ENCODE measurements at places on chromosomes 6 and 20. TPM values are rescaled to one million over a fixed set of nuclear protein-coding genes. Genes with fewer than 3 reads are reported as not detected.

DNA sequence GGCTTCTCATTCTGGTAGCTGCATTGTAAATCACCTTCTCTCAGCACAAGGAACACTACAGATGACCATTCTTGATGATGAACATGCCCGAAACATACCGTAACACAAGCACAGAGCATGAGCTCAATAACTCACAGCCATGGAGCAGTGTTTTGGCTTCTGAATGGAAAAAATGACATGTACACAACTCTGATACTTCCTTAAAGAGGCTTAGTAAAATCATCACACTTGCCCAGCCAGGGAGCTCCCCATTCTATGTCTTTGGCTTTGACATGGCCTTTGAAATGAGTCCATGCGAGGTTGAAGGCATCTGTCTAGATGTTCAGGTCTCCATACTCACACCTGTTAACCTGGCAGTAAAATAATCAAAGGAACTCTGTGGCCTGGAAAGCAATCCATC, 87.6 kb downstream of the MYB start:
- no peak for DNase-seq

- DNase-seq: peak; percentile 75
These were observed 831 bp downstream of the PMEPA1 start for GRCh38 chr20:57708694-57709673.

DNA sequence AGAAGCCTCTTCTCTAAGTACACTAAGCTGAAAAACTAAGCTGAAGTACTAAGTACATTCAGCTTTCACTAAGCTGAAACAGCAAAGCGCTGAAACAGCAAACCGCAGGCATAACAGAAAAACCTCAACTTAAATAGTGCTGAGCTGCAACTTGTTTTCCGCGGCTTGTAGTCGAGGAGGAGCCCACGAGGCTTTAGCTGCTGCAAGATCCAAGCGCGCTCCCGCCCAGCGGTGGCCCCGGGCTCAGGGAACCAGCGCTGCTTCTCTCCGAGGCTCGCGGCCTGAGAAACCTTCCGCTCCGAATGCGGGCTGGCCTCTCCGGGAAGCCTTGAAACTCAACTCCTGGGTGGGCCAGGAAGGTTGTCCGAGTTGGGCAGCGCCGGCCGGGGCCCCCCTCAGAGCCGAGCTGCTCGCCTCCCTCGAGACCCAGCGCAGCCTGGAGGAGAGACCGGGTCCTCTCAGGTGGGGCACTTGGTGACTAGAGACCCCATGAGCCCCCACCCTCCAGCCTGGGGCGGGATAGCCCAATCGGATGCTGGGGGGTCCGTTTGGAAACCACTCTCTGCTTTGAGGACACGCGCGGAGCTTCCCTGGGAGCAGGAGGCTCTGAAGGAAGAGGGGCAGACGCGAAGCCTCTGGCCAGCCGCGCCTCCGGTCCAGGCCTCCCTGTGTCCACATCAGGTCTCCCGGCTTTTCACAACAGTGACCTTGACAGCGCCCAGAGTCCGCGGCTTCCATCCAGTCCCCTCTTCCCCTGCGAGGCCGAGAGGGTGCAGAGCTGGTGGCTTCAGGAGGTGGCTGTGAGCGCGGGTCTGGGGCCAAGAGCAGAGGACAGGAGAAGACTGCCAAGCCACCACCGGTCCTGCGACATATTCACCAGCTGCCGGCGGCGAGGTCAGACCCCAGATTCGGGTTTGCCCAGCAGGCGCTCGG, 38.1 kb upstream of the HLA-E start:
- DNase-seq: no peak

GRCh38 chr6:157017861-157018260, 240.7 kb downstream of the ARID1B start:
- DNase-seq: no peak

- DNase-seq: no peak
These were observed 2.1 kb downstream of the SLC35B2 start for GRCh38 chr6:44255105-44255808.

- no peak for DNase-seq
These were observed 134.2 kb downstream of the PLCB4 start for GRCh38 chr20:9203081-9203447.

DNA sequence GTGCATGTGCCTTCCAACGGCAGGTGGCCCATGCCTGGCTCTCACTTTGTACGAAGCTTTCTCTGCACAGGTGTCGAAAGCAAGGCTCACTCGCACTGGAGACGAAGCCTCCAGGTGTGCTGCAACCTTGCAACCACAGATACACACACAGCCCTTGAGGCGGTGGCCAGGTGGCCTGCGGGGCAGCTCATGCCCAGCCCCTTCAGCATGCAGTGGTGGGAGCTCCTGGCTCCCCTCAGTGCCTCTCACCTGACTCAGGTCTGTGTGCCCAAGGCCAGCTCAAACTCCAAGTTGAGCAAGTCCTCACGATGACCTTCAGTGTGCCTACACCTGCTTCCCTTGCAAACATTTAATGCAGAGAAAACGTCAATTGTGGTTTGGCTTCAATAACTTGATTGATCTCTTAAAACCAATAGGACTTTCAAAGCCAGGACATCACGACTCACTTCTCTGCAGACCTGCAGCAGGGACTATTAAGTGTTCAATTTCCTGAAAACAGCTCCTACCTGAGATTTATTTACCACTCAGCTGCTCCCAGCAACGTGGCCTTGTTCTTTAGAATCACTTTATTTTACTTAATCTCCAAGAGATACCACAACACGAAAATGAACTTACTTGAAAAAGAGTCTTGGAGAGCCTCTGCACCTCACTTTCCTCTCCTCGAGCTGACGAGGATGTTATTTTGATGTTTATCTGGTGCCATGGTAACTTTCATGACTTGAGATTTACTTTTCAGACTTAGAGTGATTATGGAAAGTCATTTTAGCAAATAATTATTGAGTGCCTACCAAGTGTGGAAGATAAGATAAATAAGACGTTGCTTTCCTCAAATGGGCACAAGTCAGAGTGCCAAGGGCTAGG, 86.3 kb downstream of the SLC22A23 start:
- no peak for DNase-seq

- DNase-seq: no peak
These were observed 32.9 kb downstream of the MMUT start for GRCh38 chr6:49430187-49430586.

Gene TXLNB
- 0.82 TPM for total RNA-seq

GRCh38 chr20:16712511-16712947, 17.3 kb upstream of the SNRPB2 start:
- DNase-seq: no peak

Gene GJA10
- total RNA-seq: not detected

Gene PACSIN1
- 2.9 TPM for total RNA-seq

GRCh38 chr20:40900666-40901215, 127.9 kb upstream of the TOP1 start:
- DNase-seq: no peak

- no peak for DNase-seq
These were observed 20.0 kb upstream of the CDYL start for GRCh38 chr6:4756247-4756646.

- no peak for DNase-seq
These were observed 62.0 kb downstream of the SYNE1 start for GRCh38 chr6:152575161-152575560.

- no peak for DNase-seq
These were observed 14.9 kb downstream of the SH3BGRL2 start for GRCh38 chr6:79646006-79646405.

GRCh38 chr20:25276533-25277050, 28.7 kb downstream of the PYGB start:
- DNase-seq: no peak

Gene GFOD1
- total RNA-seq: 32.2 TPM

DNA sequence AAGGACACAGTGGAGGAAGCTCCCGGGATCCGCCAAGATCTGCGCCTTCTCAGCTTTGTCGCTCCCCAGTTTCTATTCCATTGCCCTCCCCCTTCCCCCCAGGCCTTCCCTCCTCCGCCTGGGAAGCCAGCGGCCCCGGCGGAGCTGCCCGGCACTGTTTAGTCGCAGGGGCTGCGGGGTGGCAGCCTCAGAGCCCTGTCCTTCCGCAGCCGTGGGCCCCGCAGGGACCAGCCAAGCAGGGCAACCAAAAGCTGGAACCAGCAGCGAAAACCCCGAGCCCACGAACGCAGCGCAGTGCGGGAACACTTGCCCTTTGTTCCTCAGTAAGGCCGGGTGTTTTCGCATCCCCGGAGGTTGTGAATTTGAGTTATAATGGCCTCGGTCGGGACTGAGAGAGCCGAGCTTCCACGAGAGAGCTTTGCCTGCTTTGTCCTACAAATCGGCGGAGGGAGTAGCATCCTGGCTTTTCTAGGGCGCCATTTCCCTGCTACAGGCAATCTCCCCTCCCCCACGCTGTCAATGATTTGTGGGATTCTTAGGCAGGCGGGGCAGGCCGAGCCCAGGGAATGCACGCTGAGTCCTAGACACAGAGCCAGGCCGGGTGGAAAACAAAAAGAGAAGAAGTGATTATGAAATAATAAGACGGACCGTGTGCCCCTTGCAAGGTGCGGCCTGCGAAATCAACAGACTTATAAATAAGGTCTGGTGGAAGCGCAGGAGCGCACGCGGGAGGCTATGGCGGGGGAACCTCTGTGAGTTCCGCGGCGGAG, 4.0 kb upstream of the TUBB2B start:
- DNase-seq: peak; percentile 47

DNA sequence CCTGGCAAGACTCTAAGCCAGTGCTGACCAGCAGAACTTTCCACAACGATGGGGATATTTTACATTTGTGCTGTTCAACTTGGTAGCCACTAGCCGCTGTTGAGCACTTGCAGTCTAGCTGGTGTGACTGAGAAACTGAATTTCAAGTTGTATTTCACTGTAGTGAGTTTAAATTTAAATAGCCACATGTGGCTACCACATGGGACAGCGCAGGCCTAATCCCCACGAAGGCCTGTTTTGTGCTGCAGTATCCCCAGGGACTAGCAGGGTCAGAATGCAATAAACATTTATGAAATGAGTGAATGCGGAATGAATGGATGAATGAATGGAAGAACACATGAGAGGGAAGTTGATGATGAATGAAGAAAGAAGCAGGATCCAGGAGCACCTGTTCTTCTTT, 115.8 kb downstream of the TRERF1 start:
- DNase-seq: no peak

Gene PRPH2
- 6.1 TPM for total RNA-seq

DNA sequence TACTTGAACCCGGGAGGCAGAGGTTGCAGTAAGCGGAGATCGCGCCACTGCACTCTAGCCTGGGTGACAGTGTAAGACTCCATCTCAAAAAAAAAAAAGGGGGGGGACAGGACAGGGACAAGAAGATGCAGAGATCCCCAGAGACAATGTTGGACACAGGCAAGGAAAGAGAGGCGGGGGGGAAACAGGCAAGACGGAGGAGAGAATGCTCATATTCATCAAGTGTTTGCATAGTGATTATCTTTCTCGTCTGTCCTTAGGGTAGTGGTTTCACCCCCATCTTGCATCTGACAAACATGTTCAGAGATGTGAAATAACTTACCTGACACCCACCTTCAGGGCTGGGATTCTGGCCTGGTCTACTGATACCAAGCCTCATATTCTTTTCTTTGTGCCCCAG, 29.0 kb downstream of the CHMP4B start:
- DNase-seq: no peak

Gene BMP6
- total RNA-seq: 4.9 TPM

DNA sequence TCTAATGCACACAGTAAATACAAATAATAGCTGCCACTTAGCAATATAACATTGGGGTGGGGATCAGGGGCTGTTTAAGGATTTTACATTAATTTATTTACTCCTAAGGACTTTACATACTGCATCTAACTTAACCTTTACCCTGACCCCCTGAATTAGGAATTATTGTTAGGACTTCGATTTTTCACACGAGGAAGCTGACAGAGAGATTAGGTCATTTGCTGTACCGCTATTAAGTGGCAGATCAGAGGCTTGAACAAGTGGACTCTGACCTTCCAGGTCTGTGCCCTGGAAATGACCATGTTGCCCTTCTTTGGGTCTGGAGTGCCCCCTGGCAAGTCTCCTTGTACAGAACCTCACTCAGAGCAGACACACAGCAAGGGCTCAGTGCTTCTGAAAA, 5.2 kb upstream of the ELMO2 start:
- DNase-seq: no peak

Gene BCAS1
- total RNA-seq: 2.4 TPM

Gene SLC35F1
- total RNA-seq: 97.0 TPM

GRCh38 chr6:77548662-77549366, 85.5 kb upstream of the HTR1B start:
- DNase-seq: no peak
